Dorsolateral prefrontal cortex (tissue), 122 donors: ENCODE measurements at places on chromosomes 16 and 17.

GRCh38 chr16:79560318-79560717 is 40.2 kb downstream of the MAF start:
- no peak for DNase-seq

DNA sequence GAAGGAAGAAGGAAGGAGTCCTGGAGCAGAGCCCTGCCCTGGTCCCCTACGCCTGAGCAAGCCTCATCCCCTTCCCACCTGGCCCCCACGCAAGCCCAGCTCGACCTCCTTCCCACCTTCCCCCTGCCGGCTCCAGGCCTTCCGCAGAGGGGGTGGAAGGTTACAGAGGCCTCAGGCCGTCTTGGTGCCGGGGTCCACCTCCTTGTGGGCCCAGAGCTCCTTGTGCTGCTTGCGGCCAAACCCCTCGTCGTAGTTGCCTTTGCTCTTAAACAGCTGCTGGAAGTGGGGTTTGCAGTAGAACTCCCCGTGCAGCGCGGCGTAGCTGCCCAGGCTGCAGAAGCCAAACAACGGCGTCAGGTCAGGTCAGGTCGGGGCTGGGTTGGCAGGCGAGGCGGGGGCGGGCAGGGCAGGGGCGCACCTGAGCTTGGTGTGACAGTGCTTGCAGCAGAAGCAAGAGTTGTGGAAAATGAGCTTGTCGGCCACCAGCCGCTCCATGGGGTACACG is 1.5 kb downstream of the LIMD2 start:
- no peak for DNase-seq

DNA sequence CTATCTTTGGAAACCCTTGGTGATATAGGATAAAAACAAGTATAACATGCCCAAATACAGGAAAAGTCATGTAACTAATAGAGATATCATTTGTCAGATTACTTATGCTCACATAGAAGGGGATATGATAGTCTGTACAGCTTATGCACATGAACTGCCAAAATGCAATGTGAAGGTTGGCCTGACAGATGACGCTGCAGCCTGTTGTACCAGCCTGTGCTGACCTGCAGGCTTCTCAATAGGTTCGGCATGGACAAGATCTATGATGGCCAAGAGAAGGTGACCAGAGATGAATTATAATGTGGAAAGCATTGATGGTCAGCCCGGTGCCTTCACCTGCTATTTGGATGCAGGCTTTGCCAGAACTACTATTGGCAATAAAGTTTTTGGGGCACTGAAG is 12.7 kb downstream of the WFIKKN2 start:
- DNase-seq = no peak

DNA sequence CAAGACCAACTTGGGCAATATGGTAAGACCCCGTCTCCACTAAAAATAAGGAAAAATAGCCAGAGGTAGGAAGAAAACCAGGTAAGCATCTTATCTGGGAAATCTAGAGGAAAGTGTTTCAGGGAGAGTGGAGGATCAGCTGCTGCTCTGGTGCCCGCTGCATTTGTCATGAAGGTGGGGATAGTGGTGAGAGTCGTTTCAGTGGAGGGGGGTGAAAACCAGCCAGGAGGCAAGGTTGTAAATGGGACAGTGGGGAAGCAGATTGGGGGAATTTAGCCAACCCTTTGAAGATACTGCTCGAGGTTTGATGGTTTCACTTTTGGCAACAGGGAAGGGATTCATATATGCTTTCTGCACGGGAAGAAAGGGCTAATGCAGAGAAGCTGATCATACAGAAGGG is 8.8 kb downstream of the DCTPP1 start:
- no peak for DNase-seq

GRCh38 chr17:28948873-28949184 is 2.5 kb downstream of the PHF12 start:
- DNase-seq = no peak

GRCh38 chr16:68328151-68328859 is 17.5 kb downstream of the PRMT7 start:
- peak; percentile 79 for DNase-seq

DNA sequence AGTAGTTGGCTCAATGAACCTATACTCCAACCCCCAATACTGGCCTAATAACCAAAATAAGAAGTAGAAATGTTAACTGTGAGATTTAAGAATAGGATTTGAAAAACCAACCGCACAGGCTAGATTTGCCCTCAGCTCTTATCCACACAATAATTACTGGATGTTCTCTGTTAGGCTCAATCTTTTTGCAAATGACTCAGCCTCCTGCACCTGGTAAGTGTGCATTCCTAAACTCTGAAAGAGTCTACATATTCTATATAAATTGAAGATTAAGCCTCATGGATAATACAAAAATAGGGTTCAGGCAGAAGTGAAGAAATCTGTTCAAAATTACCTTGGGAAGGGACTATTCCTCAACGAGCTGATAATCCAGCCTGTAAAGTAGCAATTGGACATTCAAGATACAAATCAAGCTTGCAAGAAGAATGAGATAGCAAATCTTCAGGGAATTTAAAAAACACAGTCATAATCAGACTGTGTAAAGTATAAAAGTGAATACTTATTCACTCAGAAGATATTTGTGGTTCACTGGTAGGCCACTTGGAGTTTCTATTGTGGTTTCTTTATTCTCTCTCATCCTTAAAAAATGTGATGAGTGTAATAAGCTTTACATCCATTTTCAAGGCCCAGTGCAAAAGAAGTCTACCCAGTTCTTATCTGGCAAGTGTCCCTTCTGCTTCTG is 931.9 kb upstream of the SOX9 start:
- DNase-seq = no peak

DNA sequence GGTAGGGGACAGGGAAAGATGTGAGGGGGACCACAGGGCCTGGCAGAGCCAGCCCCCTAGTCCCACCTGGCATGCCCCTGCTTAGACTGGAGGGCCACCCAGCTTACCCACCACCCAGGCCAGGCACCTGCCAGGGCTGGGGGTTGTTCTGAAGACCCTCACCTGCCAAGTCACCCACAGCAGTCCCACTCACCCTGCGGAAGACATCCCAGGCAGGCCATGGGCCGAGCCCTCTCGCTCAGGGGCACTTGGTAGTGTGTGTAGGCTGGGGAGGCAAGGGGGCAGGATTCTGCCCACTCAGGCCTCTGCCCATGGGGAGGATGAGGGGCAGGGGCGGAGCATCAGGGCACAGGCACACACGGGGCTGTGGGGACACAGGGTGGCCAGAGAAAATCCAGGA is 4.0 kb downstream of the PLCD3 start:
- DNase-seq = no peak

- no peak for DNase-seq
Measured at GRCh38 chr16:68909099-68909733, 65.9 kb downstream of the TANGO6 start.

DNA sequence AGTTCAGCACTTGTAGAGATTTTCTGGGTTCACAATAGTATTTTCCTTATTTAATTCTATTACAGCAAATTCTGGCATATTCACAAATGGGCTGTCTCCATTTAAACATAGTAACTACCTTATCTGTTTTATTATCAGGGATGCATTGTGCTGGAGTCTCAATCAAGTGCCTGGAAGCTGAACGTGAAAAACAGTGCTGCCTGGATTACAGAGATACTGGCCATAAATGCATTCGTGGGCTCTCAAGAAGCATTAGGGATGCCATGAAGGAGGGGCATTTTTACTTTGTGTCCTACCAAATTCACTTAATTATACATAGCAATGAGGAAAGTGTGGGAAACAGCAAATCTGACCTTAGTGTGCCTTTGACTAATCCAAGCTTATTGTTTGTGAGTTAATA is 184.6 kb downstream of the ABCC12 start:
- no peak for DNase-seq

- no peak for DNase-seq
Measured at GRCh38 chr17:81607431-81607830, 29.5 kb downstream of the NPLOC4 start.

DNA sequence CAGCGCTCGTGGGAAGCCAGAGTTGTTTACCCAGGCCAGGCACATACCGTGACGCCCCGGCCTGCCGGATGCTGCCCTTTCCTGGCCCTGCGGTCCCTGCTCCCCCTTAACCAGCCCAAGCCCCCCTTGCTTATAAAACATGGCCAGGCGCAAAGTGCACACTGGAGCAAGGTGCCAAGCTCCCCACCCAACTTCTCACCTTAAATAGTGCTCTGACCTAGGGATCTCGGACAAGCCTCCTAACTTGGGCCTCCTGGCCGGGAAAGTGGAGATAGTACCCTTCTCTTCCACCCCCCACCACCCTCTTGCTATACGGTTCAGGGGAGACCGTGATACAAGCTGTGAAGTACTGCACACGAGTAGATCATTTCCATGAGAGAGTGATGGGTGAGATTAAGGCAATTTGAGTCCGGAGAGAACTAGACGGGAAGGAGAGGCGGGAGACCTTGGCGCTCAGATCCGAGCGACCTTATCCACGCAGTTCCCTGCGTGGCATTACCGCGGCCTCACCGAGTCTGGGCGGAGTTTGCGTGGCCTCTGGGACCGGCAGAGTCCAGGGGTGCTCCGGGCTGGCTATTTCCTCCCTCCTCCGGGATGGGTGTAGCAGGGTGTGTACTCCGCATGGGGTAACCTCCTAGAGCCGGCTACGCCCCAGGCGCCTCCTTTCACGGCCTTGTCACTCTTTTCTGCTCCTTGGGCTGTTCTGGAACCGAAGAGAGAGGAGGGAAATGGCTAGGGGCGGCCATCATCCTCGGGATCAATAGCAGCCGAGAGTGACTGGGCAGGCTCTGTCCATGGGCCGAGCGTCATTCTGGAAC is 4.4 kb upstream of the LHX1 start:
- DNase-seq = no peak

GRCh38 chr16:71726476-71727315 is 2.2 kb upstream of the PHLPP2 start:
- DNase-seq = no peak

DNA sequence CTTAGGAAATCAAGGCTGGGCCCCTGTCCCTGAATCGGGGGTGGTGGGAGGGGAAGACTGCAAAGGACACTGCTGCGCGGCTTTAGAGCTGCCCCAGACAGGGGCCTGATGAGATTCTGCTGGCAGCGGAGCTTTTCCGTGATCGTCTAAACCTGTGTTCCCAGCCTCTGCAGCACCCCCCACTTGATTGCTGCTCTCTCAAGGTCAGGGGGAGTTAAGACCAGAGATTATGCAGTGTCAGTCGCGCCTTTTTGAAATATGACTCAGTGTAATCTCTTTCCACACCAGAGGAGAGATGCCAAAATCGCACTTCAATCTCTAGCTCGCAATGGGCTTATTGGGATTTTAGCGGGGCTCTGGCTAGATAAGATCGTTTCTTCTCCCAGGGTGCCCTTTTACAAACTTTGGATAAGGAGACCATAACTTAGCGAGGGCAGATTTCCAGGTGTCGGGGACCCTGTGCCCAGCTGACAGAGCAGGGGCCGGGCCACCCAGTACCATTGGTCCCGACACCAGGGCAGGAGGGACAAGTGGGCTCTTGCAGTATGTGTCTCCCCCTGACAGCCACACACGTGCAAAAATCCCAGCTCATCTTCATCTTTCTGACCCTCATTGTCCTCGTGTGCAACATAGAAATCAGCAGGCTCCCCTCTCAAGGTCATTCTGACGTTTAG is 87.0 kb downstream of the IRX3 start:
- no peak for DNase-seq

DNA sequence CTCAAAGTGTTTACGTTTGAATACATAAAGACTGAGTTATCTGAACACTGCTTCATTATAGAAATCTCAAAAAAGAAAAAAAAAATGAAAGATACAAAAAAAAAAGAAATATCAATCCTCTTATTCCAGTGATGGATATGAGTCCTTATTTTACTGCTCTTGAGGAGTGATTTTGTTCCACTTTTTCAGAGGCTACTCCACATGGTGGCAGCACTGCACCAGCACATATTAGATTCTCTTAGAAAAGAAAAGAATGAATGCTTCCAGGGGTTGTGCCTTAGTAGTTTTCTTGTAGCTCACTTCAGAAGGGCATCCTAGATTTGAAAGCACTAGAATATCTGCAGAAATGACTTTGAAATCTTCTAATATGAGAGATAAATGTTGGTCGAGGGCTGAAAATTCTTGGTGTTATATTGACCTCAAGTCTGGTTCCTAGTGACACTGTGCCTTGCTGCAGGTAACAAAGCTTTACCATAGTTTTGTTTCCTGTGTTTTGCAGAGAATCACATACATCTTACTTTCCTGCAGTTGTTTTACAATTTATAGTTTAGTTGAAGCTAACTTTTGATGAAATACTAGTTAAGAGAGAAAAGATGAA is 25.9 kb downstream of the AP2B1 start:
- peak; percentile 76 for DNase-seq

DNA sequence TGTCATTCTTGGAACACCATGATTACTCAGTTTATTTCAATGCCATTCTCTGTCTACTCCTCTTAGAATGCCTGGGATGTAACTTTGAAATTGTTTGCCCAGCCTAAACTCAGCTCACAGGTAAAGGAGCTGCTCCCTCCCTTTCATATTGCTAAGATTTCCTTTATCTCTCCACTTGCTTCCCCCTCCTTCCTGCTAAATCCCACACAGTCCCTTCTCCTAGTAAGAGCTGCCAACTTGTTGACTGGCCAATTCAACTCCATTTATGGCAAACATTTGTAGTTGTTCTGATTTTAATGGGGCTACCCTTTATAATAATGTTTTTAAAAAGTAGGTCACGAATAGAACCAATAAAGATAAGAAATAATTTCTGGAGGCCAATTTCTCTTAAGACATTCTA is 146.1 kb downstream of the SKAP1 start:
- DNase-seq = no peak

DNA sequence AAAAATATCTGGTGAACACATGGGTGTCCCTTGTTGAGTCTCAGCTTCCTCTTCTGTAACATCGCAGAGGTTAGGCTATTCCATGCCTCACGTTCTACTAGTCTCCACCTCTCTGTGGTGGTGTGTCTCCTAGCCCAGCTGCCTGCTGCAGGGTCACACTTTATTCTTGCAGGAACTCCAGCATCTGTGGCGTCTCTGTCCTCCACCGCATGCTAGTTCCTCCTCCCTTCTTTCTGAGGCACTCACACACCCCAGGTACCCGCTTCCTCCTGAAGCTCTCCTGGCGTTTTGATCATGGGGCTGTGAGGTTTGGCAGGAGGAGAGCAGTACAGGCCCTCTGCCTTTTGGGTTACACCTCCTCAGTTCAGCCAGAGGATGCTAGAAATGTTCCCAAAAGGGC is 9.9 kb upstream of the TEX2 start:
- DNase-seq = no peak

GRCh38 chr16:71635632-71636031 is 9.6 kb downstream of the MARVELD3 start:
- DNase-seq = no peak

- peak; percentile 40 for DNase-seq
Measured at GRCh38 chr16:78437352-78437968, 338.0 kb downstream of the WWOX start.

- DNase-seq = no peak
Measured at GRCh38 chr17:51711581-51711980, 446.9 kb downstream of the CA10 start.

DNA sequence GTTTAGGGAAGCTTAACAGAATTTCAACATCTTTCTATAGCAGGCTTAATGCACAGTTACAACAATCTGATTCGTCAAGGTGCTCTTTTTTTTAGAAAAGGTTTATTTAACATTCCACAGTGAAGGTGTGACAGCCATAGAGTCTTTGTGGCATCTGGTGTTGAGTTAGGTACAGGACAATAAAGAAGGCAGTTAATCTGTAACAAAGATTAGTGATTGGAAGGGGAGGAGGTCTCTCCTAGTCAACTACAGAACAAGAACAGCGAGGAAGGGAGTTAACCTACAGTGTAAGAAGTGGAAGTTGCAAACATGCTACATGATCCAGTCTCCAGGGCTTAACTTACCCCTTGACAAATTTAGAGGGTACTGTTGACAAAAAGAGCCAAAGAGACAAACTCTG is 3.0 kb upstream of the ZDHHC7 start:
- DNase-seq = no peak
